Uterine smooth muscle cell (primary cell): ENCODE measurements at places on chromosomes 3 and 15. TPM values are rescaled to one million over a fixed set of nuclear protein-coding genes. Genes with fewer than 3 reads are reported as not detected.

MINAR1 gene
- 0.66 and 0.75 TPM in 2 replicates for total RNA-seq

CHRFAM7A gene
- total RNA-seq = 1.00 and 1.4 TPM in 2 replicates

SPG21 gene
- 62.5 and 90.6 TPM in 2 replicates for total RNA-seq

CYP1A1 gene
- 0.12 TPM in 1 of 2 replicates, not detected in the other for total RNA-seq
